Cardiac fibroblast (primary cell): ENCODE measurements at places on chromosomes 2 and 18.

GRCh38 chr2:30781961-30782533 is 25.2 kb downstream of the CAPN13 start:
- DNase-seq: no peak

DNA sequence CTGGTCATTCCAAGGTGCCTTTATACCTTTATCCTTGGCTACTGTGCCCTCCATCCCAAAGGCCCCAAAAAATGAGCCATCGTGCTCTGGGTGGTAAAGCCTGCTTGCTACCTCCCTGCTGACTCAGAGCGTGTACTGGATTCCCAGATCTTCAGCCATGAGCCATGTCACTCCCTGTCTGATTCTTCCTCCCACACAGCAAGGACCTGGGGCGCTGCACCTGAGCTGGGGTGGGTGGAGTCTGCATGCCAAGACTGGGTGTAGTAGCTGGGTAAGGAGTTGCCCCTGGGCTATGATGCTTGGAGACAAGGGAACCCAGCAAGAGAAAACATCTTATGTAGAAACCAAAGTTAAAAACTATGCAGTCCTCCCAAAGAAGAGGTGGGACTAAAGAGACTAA is 37.2 kb upstream of the APCDD1 start:
- DNase-seq: no peak

GRCh38 chr2:190938771-190939335 is 58.2 kb downstream of the GLS start:
- no peak for DNase-seq

DNA sequence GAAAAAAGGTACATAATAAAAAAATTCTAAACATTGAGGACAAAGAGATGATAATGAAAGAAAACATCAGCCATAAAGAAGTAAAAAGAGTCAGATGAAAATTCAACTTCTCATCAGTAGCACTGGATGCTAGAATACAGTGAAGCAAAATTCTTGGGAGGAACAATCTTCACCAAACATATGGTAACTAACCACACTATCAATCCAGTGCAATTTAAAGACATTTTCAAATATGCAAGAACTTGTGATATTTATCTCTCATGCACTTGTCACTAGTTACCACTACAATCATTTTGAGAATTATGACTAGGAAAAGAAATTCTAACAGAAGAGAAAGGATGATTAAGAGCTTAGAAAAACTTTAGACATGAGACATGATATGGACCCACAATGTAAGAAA is 127.4 kb downstream of the RTTN start:
- DNase-seq: no peak

DNA sequence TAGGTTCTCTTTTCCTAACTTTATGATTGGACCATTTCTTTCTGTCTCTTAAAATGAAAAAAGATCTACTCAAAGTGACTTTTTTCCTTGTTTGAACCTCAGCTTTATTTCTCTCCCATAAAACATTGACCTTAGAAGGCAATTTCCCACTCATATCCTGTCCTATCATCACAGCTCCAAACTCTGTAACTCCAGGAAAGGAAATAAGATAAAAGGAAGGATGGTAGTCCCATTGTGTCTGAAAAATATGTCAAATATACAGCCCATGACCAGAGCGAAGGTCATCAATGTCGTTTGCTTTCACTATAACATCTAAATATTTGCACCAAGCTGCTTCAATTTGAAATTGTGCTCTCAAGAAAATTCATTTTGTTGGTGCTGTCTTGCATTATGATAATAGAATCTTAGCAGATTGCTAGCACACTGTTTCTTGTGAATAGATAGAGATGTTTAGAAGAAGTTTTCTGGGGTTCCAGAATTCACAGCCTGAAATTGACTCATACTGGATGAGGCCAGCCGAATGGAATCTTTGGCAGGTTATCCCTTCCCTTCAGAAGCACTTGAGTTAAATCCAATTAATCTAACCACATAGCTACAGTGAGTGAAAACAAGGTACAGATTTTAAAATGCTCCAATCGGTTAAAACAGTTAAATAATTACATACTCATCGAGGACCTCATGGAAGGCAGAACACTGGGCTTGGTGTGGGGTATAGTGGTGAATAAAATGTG is 95.1 kb downstream of the CRIM1 start:
- peak; percentile 89 for DNase-seq

DNA sequence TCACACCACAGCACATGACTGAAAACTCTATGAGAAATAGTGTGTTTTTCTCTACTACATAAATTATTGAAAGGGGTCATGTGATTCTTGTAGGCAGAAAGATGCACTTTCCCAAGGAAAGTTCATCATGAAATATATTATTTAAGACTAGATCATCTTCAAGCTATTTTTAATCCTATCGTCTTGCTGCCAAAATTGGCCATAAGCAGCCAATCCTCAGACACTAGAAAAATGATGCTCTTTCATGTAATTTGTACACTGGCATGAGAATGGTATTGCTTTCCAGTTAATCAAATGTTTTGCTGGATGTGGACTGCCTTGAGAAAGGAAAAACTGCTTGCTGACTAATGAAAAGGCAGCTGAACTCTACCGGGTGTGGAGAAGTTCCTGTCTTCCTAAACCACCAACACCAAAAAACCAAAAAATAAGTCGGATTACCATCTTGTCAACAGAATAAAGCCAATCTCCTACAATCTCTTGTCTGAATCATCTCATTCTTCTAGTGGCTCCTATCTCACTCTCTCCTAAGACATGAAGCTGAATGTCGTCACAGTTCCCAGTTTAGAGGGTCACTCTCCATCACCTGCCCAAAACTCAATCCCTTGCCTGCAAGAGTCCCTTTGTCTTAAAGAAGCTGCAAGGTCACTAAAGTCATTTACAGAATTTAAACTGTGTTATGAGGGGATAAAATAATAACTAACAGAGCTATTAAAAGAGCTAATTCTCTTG is 5.3 kb downstream of the BCL2 start:
- no peak for DNase-seq

GRCh38 chr2:2689306-2689705 is 358.2 kb upstream of the MYT1L start:
- no peak for DNase-seq

GRCh38 chr2:142478206-142478605 is 347.4 kb upstream of the LRP1B start:
- no peak for DNase-seq

- DNase-seq: no peak
Observed at GRCh38 chr2:131572175-131572574, 44.5 kb downstream of the CCDC74A start.
